ENCODE measurements at places on chromosomes 7 and 10.

- no peak for DNase-seq
Measured at GRCh38 chr10:93166134-93166533, 92.4 kb downstream of the CYP26A1 start.

DNA sequence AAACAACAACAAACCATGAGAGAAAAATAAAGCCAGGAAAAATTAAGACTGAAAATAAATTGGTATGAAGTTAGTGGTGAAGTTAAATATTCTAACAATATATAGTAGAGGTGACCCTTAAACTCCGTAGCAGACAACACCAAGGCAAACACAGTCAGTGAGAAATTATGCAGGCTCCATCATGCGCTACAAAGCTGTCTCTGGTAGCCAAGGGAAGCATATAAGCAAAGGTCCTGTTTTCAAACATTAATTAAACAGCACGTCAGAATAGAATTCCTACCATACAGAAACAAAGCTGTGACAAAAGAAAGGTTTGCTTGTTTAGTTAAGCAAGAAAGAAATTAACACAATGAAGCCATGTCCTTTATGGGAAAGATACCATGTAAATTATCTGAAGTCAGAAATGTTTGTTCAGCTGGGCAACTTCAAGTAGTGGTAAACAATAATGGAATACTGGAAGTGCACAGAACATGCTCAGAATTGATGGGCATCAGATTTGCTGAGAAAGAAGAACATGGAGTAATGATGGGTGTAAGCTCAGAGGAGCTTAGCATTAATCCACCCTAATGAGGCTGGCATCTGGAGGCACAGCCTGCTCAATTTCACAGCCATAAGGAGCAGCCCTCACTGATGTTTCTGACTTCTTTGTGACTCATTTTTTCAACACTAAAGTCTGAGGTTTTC lies 75.7 kb downstream of the IGF2BP3 start:
- DNase-seq = no peak

DNA sequence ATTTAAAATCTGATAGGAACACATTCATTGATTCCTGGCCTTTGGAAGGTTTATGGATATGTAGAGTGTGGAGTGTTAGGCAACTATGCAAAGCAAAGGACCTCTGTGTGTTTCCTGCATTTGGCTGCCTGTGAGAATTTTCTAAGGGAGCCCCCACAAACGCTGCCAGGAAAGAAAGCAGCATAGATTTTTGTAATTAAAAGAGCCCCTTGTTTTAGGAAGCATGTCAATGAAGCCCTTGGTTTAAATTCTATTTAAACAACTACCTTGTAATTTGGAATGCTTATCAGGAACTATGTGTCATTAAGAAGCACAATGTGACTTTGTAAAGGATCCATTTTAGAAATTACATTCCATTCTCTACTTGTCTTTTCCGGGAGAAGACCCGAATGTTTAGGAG lies 742.5 kb downstream of the NXPH1 start:
- DNase-seq = no peak

DNA sequence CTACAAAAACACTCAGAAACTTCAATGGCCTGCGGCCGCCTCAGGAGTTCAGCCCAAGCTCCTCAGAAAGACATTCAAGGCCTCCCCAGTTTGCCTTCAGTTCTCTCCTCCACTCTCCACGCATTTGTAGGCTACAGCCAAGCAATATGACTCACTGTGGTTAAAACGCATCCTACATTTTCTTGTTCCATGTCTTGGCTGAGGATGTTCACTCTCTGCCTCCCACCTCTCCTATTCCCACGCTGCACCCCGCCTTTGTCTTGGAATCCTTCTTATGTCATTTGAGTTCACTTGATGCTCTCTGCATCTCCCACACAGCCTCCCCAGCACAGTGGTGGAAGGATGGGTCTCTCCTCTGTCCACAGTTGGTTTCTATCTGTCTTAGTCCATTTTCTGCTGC lies 184.8 kb downstream of the NPSR1 start:
- DNase-seq = no peak

DNA sequence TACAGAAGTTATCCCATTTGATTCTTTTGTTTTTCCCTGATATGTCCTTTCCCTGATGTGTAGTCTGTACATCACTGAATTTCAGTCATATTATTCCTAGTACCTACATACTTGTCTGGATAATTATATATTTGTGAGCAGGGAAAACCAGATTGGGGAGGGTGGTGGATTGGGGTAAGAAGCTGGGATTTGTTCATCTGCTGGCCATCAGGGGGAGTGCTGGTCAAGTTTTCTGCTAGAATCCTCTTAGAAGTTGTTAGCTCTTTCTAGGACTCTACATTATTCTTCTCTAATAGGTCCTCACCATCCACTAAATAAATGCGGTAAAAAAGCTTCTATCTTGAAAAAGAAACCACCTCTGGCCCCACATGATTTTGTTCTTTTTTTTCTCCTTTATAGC lies 232.7 kb upstream of the TAC1 start:
- DNase-seq = no peak

DNA sequence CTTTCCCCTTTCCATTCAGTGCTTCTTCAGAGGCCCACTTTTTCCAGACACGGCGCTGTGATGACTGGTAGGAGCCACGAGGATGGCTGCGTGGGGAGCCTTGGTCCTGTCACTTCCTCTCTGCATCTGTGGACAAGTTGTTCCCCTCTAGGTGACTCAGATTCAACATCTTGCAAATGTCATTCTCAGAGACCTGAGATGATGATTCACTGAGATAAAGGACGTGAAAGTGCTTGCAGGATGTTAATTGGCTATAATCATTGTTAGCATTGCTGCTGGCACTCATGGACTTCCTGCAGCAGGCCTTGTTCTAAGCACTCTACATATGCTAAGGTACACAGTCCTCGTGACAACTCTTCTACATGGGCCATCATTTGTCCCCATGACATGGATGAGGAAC lies 489.8 kb upstream of the ZMIZ1 start:
- peak; percentile 41 for DNase-seq

DNA sequence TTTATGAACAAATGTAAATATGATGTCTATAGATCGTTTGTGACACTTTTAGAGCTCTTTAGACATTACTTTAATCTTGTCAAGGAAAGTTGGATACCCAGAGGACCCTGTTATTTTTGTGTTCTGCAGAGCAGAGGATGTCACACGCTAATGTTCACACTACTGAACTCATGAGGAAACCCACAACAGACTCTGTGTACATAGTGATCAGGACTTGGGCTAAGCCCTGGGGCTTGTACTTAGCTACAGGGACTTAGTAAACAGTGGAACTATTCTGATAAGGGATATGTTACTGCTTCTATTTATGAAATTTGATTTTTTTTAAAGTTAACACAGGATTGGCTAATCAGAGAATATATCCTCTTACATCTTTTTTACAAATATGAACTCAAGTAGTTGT lies 36.1 kb upstream of the ZNF518A start:
- DNase-seq = no peak

GRCh38 chr10:16816171-16816570 lies 1.1 kb downstream of the RSU1 start:
- DNase-seq = no peak

- no peak for DNase-seq
Measured at GRCh38 chr10:28842321-28842720, 165.0 kb downstream of the BAMBI start.

GRCh38 chr10:117539361-117539773 lies 3.2 kb upstream of the EMX2 start:
- DNase-seq = no peak

- DNase-seq = no peak
Measured at GRCh38 chr10:27285093-27285492, 44.5 kb upstream of the ACBD5 start.
